ENCODE measurements at places on chromosomes 4 and X.

DNA sequence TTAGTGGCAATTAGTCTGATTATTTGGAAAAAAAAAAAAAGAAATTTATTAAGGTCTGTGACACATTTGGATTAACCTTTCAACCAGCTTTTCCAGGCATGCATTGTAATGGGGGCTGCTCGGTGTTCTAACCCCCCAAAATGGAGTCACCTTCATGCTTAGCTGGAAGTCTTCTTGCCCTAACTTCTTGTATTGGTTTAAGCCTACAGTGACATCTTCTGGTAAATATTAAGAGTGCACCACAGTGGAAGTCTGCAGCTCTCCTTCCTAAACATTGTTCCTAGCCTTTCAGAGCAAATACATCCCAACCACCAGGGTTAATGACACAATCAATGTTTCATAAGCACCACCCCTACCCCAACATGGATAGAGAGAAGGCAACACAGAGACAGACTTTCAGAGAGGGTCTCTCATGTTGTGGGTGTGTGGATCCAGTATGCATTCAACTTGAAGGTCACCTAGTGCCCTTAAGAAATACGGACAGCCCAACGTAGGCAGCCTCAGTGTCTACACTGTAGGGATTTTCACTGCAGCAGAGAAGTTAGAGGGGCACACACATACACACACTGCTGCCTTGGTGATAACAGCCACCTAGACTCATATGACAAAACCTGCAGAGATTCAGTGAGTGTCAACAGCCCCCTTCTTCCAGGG, 142.9 kb upstream of the MBNL3 start:
- DNase-seq: peak; percentile 4

DNA sequence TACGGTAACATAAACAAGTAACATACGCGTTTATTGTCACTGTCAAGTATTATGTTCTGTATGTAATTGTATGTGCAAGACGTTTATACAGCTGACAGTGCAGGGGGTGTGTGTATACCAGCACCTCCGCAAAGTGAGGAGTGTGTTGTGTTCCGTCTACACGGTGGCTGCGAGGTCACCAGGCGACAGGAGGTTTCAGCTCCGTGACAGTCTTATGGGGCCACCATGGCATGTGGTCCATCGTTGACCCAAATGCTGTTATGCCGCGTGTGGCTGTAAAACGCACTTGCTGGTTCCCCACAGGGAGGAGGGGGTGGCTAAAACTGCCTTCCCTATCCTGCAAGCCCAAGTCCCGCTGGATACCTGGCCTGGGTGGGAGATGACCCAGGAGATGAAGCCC, 25.0 kb downstream of the NSG1 start:
- DNase-seq: no peak

DNA sequence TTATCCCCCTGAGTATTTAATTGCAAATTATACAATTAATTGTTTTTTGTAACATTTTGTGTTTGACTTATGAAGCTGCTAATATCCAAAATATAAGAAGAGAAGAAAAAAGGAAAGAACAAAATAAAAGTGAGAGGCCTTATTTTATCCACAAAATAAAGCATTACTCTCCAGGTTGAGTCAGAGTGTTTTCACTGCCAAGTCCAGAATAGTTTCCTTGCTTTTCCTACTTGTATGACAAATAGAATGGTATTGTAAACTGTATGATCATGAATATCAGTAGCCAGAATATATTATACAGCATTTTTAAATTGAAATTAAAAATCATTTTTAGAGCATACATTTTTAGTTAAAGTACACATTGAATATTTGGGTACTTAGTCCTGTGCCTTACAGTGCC, 237.8 kb downstream of the NDST4 start:
- DNase-seq: no peak

DNA sequence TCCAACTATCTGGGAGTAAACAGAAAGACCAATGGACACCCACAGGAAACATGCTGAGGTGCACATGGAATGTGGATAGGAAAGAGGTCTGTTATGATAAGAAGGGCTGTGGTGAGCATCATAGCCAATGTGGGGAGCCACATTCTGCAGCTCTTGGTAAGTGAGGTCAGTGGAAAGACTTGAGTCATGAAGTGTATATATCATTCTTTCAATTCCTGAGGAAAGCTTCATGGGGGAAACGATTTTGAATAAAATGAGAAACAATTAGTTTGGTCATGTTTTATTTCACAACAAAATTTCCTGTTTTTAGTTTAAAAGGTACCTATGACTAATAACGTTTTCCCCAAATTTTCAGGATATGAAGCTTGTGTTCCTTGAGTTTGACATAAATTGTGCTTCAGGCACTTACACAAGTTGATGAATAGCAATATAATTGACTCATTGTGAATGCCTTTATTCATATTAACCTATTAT, 41.4 kb upstream of the RASSF6 start:
- DNase-seq: peak; percentile 51

GRCh38 chrX:155055494-155055893, 15.4 kb downstream of the CMC4 start:
- no peak for DNase-seq

- DNase-seq: no peak
Observed at GRCh38 chr4:56575820-56576429, 70.3 kb downstream of the ARL9 start.

GRCh38 chr4:39051492-39051891, 10.5 kb upstream of the KLHL5 start:
- no peak for DNase-seq

DNA sequence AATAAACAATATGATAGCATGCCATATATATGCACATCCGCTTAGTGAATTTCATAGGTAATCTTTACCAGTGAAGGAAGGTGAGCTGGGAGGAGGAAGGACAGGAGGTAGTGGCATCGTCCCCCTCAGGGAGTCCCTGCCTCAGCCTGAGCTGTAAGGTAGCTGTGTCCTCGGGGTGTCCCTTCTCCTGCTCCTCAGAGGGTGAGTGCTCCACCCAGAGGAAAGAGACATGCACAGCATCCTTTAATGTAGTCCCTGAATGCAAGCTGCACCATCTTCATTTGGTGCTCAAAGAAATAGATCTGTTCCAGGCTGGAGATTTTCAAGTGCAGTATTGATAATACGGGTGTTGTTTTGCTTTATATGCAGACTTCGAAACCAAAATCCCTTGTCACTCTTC, 330.4 kb upstream of the SFRP2 start:
- no peak for DNase-seq

GRCh38 chr4:123640271-123640670, 243.7 kb downstream of the SPRY1 start:
- no peak for DNase-seq

DNA sequence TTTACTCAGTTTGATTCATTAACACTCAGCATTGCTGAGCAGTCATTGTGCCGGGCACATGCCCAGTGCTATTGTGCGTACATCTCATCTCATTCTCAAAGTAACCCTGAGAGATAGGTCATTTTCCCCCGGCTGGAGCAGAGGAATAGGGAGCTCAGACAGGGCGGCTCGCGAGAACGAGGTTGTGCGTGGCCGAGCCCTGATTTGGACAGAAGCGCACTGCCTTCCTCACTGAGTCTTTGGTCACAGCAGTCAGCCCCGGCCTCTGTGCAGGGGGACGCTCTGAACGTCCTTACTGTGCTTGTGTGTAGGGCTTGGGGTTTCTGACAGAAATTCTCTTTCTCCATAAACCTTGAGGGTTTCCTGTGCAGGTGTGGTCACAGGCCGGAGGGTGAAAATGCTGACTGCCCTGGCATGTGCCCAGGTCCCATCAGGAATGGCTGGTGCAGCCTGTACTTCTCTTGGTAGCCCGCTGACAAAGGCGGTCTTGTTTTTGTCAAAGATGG, 39.5 kb downstream of the NOP14 start:
- DNase-seq: no peak

DNA sequence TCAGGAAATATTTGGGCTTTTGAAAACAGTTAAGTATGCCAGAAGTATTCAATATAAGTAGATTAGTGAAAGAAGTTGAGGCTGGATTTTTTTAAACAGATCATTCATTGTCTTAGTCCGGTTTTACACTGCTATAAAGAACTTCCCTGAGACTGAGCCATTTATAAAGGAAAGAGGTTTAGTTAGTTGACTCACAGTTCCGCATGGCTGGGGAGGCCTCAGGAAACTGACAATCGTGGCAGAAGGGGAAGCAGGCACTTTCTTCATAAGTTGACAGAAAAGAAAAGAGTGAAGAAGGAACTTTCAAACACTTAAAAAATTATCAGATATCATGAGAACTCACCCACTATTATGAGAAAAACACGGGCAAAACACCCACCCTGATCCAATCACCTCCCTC, 31.1 kb upstream of the CYLC1 start:
- no peak for DNase-seq

DNA sequence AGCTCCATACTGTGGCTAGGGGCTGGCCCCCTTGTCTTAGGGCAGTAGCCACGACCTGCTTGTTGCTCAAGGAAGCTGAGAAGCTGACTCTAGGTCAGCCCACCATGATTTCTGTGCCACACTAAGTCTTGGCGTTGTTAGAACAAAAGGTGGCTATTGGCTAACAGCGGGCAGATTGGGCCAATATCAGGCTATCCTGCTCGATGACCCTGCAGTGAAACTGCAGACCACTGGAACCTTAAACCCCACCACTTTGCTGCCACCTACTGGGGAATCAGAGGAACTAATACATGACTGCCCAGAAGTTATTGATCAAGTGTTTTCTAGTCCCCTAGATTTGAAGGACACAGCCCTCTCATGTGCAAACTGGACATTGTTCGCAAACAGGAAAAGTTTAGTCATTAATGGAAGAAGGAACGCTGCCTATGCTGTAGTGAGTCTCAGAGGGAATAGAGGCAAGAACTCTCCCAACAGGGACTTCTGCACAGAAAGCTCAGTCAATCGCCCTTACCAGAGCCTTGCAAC, 17.0 kb upstream of the PAPSS1 start:
- peak; percentile 12 for DNase-seq

DNA sequence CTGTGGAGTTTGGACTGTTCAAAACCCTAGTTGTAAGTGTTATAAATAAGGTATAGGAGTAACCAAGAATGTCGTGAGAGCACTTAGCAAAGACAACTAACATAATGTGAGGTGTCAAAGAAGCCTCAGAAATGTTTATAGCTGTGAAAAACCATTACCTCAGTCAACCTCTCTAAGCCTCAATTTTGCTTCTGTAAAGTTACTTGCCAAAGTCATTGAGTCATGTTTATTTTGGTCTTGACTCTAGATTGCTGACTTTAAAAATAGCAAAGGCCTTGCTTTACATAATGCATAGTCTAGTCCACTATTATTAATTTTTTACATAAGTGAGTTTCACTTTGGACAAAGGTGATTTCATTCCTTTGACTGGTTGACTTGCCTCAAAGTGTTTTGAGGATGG, 257.6 kb upstream of the CXXC4 start:
- DNase-seq: no peak

GRCh38 chr4:79399076-79399475, 9.0 kb downstream of the GK2 start:
- no peak for DNase-seq

DNA sequence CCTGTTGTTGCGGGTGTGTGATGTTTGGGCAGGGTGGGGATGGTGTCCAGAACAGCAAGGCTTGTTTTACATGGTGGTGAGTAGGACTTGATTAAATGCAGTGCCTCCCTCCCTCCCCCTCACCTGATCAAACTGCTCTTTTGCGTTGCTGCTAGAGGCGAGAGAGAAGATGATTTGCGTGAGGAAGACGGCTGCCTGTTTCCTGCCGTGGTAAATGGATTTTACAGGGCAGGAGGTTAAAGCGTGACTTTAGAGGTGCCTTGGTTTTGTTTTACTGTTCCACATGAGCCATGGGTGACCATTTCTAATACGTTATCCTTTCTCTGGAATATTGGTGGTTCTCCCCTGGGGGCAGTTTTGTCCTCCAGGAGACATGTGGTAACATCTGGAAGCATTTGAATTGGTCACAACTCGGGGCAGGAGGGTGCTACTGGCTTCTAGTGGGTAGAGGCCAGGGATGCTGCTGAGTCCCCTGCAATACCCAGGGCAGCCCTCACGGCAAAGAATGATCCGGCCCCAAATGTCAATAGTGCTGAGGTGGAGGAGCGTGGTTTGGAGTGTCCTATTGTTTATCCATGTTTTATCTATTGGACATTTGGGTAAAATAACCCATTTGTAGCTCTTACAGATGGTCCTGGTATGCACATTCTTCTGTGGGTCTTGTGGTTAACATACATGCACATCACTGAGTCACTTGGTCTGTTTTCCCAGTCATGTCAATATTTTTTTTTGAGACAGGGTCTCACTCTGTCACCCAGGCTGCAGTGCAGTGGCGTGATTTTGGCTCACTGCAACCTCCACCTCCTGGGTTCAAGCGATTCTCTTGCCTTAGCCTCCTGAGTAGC, 73.7 kb downstream of the SHROOM2 start:
- DNase-seq: no peak

GRCh38 chr4:78058591-78059523, 1.7 kb downstream of the FRAS1 start:
- no peak for DNase-seq

DNA sequence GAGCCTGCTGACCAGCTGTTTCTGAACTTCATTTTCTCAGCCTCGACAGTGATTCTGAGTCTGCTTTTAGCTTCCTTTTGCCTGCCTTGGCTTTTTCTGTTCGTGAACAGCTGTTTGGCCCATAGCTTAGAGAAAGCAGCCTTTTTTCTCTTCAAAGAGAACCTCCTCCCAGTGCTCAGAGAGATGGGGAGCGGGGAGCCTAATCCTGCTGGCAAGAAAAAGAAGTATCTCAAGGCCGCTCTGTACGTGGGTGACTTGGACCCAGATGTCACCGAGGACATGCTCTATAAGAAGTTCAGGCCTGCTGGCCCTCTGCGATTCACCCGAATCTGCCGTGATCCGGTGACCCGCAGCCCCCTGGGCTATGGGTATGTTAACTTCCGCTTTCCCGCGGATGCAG, 756 bp downstream of the PABPC5 start:
- DNase-seq: no peak

- no peak for DNase-seq
Observed at GRCh38 chrX:120732879-120733278, 103.0 kb upstream of the C1GALT1C1 start.

DNA sequence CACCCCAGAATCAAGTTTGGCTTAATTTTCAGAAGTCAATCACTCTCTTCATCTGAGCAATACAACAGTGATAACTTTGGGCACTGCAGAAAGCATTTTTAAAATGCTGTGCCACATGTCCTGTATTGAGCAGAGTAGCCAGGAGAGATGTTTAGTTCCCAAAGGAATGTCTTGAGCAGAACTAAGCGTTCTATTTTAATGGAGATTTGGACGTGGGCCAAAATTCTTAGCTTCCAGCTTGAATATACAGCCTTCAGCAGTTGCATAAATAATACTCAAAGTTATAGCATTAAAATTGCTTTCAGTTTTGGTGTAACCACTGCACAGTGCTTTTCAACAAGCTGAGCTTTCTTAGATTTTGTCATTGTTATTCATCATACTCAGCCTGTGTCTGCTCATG, 679.2 kb downstream of the NLGN4X start:
- no peak for DNase-seq

DNA sequence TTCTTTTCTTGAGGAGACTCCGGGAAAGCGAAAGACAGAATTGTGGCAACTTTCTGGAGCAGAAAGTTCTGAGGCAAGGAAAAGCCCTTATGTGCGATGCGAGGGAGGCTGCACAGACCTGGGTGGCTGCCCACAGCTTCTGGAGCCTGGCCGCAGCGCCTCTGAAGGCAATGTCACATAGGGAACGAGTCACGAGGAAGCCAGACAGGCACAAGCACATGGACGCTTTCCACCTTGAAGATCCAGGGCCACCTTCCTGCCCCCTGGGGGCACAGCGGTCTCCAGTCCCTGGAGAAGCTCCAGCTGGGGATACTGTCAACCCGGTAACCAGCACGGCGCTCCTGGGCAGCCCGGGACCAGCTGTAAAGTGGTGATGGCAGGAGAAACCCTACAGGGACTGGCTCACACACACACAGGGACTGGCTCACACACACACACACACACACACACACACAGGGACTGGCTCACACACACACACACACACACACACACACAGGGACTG, 69.8 kb downstream of the MTNR1A start:
- no peak for DNase-seq

- no peak for DNase-seq
Observed at GRCh38 chrX:111868726-111869638, 7.0 kb upstream of the TRPC5OS start.
